MCF 10A (cell line): ENCODE measurements at places on chromosomes 11 and 22. TPM values are rescaled to one million over a fixed set of nuclear protein-coding genes. Genes with fewer than 3 reads are reported as not detected.

MAPK11 gene
- total RNA-seq = 10.4 and 11.9 TPM in 2 replicates

DNA sequence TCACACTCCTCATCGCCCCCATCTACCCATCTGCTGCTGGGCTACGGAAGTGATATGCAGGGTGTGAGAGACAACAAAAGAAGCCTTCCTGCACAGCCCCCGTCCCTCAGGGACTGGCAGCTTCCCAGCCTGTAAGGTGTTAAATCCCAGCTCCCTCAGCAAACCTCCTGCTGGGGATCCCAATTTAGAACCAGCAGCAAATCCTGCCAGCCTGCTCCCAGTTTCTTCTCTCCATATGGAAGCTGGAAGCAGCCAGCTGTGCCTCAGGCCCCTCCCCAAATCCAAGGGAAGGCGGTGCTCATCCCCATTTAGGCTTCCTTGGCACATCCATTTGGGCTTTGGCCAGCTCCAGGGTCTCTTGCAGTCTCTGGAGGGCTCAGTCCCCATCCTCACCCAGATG lies 47.5 kb downstream of the PAMR1 start:
- no peaks in the 10 kb centered on the region for H3K36me3 ChIP-seq
- peaks cover 49% of the 10 kb centered on the region for H3K27me3 ChIP-seq
- no peak overlapping the region for H3K27ac ChIP-seq
- DNase-seq = no peak

DNA sequence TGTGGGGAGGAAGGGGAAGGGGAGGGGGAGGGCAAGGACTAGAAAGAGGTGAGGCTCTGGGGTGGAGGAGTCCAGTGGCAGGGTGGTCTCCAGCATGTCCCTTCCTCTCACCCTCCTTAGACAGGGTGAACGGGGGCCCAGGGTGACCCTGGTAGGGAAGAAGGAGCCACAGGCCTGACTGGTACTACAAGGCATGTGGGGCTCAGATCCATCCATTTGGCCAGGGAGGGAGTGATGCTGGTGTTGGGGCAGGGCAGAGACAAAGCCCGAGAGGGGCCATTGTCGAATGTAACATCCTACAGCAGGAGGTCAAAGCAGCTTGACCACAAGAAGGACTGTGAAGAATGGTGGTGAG lies 69.0 kb upstream of the SHISAL1 start:
- H3K27ac ChIP-seq = no peak overlapping the region
- H3K36me3 ChIP-seq = no peaks in the 10 kb centered on the region
- H3K4me3 ChIP-seq = no peak overlapping the region
- no peak for DNase-seq
- H3K27me3 ChIP-seq = peaks cover 26% of the 10 kb centered on the region

DNA sequence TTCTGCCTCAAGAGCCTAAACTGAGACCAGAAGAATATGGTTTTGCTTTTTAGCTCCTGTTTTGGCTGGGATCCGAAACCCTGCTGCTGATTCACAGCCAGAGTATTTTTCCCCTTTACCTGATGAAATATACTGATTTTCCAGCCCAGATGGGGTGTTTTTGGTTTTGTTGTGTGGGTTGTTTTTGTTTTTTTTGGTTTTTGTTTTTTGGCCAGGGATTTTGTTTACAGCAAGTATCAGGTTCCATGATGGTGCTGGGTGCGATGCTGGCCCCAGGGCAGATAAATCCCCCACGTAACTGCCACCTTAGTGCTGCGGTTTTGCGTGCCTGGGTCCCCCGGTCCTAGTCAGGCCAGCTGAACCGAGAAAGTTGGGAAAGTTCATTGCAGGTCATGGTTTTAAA lies 103.7 kb downstream of the ZBTB16 start:
- H3K27me3 ChIP-seq = no peaks in the 10 kb centered on the region
- DNase-seq = peak; percentile 91
- H3K4me1 ChIP-seq = peaks cover 94% of the 10 kb centered on the region
- H3K36me3 ChIP-seq = peaks cover 100% of the 10 kb centered on the region
- peak overlapping the region; percentile 99 for H3K27ac ChIP-seq

- no peaks in the 10 kb centered on the region for H3K36me3 ChIP-seq
- peaks cover 35% of the 10 kb centered on the region for H3K27me3 ChIP-seq
- DNase-seq = no peak
Measured at GRCh38 chr11:128662960-128663359, 30.9 kb upstream of the FLI1 start.

DNA sequence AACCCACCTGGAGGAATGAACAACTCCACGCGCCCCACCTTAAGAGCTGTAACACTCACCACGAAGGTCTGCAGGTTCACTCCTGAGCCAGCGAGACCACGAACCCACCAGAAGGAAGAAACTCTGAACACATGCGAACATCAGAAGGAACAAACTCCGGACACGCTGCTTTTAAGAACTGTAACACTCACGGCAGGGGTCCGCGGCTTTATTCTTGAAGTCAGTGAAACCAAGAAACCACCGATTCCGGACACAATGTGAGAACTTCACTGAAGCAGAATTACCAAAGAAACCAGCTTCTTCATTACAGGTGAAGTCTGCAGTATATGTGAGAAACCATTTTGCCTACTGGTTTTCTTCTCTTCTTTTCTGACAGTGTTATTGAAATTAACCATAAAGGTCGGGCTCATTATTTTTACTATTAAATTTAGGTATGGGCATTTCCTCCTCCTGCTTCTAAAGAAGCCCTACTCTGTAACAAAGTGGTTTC lies 303.0 kb downstream of the KCNA4 start:
- H3K27ac ChIP-seq = no peak overlapping the region
- no peaks in the 10 kb centered on the region for H3K36me3 ChIP-seq
- H3K4me1 ChIP-seq = no peaks in the 10 kb centered on the region
- H3K27me3 ChIP-seq = no peaks in the 10 kb centered on the region
- no peak for DNase-seq
- no peak overlapping the region for H3K4me3 ChIP-seq

DNA sequence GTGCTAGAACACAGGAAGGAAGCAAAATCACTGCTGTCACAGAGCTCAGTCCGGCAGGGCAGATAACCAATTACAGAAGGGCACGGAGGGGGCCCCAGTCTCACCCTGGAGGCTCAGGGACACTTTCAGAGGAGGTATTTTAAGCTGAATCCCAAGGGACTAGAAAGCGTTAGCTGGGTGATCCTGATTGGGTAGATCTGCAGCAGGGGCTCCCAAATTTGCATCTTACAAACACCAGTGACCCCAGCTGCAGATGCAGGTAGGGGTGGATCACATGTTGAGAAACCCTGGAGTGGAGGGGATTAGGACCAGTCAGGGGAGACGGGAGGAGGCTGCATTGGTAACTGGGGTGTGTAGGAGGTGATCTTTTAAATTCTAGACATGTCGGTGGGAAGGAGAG lies 91.4 kb downstream of the CSNK2A3 start:
- H3K27ac ChIP-seq = no peak overlapping the region
- no peaks in the 10 kb centered on the region for H3K36me3 ChIP-seq
- DNase-seq = no peak
- no peak overlapping the region for H3K4me3 ChIP-seq

DNA sequence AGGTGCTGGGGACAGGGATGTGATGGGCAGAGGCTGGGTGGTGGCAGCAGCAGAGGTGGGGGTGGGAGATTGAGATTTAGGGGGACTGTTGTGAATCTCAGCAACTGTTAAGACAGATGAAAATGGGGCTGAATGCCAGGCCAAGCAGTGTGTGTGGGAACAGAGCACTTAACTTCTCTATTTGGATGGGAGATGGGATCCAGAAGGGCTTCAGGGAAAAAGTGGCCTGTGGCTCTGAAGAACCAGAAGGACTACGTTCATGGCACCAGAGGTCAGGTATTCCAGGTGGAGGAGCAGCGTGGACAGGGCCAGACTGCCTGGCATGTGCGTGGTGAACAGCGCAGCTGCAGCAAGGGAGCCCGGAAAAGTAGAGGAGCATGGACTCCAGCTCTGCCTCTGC lies 82.6 kb upstream of the SYT13 start:
- no peaks in the 10 kb centered on the region for H3K4me1 ChIP-seq
- H3K27ac ChIP-seq = no peak overlapping the region
- no peak overlapping the region for H3K4me3 ChIP-seq
- H3K36me3 ChIP-seq = no peaks in the 10 kb centered on the region
- peaks cover 34% of the 10 kb centered on the region for H3K27me3 ChIP-seq
